ENCODE measurements at places on chromosomes 6 and 20.

DNA sequence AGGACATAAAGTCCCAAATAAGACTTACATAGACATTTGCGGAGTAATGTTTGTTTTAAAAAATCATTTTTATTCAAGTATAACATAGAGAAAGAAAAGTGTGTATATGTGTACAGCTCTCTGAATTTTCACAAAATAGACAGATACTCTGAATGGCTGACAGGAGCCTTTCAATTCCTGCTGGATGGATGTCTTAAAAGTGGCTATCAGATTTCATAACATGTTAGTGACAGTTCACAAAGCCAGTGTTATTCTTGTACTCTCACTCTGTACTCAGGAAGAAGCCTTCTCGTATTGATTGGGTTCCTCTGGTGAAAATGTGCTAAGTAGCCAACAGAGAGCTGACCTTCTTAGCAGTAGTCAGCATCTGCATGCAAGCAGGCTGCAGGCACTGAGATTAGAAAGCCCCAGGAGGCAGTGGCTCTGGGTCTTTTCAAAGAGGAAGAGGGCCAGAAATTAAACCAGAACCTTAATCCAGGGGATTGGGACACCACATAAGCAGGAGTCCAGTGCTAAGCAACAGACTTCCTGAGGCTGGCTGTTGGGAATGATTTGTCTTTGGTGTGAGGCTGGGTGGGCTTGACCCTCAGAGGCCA lies 19.7 kb downstream of the SLC17A4 start:
- DNase-seq = no peak

- DNase-seq = no peak
Observed at GRCh38 chr6:34332251-34333198, 59.9 kb downstream of the NUDT3 start.

DNA sequence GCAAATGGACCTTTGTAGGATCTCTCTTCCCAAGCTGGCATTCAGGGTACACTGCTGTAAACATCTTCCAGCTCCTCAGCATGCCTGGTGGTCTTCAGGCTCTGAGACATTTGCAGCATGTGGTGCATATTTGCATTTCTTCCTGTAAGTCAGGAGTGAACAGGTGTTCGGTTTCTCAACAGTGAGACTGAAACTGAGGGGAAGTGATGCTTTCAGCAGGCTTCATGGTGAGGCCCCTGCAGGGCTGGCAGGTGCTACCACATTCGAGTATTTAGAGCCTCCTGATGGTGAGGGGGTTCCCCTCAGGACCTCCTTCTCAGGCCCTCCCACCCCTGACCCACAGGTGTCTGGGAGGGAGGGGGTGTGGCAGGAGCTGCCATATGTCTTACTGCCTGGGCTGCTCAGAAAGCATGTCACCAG lies 15.1 kb downstream of the MYBL2 start:
- no peak for DNase-seq

- DNase-seq = no peak
Observed at GRCh38 chr6:93398723-93399122, 20.6 kb downstream of the EPHA7 start.

GRCh38 chr20:50746138-50746940 lies 15.0 kb downstream of the PARD6B start:
- DNase-seq = no peak

- DNase-seq = no peak
Observed at GRCh38 chr6:137044366-137045221, at the start of gene IL20RA. IL20RA (minus strand) TSS chr6:137044965; CDS start chr6:137044728, 237 bp downstream.

- no peak for DNase-seq
Observed at GRCh38 chr20:19691125-19691524, 66.9 kb upstream of the RIN2 start.

DNA sequence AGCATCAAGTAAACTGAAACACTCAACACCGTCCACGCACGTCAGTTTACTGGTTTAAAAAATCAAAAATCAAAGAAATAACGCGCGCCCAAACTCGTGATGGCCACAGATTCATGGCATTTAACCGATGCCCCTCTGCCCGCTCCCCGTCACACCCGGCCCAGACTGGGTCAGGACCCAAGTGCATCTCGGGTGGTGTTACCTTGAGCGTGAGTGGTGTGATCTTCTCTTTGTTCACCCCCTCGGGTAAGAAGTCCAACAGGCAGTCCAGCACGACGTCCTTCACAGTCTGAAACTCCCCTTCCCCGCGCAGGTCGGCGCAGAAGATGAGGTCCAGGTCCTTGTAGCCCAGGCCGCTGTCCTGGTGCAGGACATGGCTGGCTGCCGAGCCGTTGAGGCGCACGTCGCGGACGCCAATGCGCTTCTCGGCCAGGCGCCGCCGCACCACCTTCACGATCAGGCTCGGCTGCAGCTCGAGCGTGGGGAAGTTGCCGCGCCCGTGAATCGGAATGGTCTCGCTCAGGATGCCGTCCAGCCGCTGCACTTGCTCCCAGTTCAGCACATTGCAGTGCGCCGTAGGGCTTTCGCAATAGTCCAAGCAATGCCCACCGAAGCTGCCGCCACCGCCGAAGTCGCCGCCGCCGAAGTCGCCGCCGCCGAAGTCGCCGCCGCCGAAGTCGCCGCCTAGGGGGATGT lies 945 bp downstream of the TENT5A start:
- no peak for DNase-seq

- DNase-seq = no peak
Observed at GRCh38 chr6:155974359-155974758, 518.7 kb upstream of the NOX3 start.

- no peak for DNase-seq
Observed at GRCh38 chr6:77383026-77383425, 80.3 kb downstream of the HTR1B start.

GRCh38 chr20:20409331-20409730 lies 41.4 kb downstream of the INSM1 start:
- no peak for DNase-seq

GRCh38 chr6:81734081-81734480 lies 18.4 kb downstream of the TENT5A start:
- DNase-seq = no peak

GRCh38 chr6:118283766-118284165 lies 264.3 kb upstream of the PLN start:
- no peak for DNase-seq

DNA sequence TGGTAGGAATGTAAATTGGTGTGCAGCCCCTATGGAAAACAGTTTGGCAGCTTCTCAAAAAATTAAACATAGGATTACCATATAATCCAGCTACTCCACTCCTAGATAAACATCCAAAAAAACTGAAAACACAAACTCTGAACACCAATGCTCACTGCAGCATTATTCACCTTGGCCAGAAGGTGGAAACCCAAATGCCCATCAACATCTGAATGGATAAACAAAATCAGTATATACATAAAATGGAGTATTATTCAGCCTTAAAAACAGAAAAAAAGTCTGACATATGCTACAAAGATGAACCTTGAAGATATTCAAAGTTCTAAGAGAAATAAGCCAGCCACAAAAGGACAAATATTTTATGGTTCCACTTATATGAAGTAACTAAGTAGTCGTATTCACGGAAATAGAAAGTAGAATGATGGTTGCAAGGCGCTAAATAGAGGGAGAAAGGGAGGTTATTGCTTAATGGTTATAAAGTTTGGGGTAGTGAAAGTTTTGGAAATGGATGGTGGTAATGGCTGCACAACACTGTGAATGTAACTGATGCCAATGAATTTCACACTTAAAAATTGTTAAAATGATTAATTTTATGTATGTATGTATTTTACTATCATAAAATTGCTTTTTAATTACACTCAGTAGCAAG lies 4.0 kb downstream of the PHF10 start:
- no peak for DNase-seq

DNA sequence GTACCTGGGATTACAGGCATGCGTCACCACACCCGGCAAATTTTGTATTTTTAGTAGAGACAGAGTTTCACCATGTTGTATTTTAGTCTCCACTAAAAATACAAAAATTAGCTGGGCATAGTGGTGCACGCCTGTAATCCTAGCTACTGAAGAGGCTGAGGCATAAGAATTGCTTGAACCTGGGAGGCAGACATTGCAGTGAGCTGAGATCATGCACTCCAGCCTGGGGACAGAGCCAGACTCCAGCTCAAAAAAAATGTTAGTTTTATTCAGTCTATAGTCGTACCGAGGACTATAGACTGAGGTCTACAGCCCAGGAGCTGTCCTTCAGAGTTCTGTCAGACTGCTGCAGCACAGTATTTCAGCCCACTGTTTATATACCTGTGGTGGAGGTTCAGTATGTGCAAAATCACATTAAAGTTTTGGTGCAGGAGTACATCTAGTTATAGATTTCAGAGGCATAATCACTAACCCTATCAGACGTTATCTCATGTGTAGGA lies 3.6 kb upstream of the CASP8AP2 start:
- DNase-seq = no peak

- DNase-seq = no peak
Observed at GRCh38 chr6:112349958-112350357, 2.8 kb downstream of the RFPL4B start.

GRCh38 chr20:23753589-23753988 lies 2.9 kb upstream of the CST1 start:
- DNase-seq = no peak

DNA sequence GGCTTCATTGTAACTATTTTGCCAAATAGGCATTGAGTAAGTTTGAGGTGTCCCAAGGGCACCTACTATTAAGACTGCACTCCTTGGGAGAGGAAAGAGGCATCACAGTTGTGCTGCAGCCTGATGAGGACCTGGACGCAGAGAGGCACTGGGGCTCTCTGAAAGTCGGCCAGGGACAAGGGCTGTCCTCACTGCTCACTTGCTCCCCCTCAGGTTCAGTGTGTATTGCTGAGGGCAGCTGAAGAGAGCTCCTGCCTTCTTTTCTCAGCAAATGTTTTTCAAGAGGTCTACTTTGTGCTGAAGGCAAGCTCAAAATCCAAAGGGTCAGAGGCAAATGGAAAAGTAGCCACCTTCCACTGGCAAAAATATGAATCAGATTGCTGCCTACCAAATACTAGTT lies 331.8 kb downstream of the RIMS1 start:
- DNase-seq = no peak

DNA sequence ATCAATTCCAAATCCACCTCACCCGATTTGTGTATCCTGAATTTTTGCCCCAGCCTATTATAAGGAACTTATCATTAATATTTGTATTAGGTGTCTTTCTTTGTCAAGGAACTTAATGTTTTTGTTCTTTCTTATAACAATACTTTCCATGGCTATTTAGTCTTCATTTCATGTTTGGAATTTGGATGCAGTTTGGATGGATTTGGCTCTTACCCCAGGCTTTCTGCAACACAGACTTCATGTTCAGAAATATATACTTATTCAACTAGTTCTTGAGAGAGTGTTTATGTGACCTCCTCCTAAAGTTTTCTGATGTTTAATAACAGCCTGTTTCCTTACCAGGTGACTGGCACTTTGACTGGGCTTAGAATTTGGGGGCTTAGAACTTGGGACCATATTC lies 35.9 kb upstream of the TOX2 start:
- DNase-seq = no peak

DNA sequence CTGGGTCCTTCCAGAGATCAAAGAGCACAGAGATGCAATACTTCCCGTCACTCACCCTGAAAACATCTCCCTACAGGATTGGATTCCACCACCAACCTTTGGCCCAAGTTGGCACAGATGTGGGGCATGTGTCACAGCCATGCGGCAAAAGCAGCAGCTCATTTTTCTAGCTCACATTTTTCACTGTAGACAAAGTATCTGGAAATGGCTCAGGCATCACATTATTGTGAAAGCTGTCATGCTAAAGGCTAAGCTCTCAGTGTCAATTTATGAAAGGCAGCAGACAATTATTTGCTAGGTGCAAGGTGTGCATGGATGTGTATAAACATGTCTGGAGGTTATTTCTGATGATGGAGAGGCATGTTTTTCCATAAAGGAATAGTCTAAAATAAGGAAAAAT lies 248.8 kb upstream of the PRND start:
- no peak for DNase-seq

DNA sequence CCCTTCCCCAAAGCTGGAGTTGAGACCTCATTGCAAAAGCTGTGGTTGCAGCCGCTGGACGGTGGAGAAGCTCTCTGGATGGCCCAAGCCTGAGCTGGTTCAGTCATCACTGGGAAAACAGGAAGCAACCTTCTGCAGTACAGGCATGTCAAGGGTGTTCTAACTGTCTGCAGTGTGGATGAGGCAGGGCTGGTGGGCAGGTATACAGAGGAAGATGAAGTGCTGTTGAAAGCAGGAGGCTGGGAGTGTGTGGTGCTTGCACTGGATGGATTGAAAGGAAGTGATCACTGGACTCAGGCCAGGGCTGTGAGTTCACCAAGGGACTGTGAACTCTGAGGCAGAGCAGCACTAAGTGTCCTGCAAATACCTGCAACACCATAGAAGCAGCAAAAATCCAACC lies 89.0 kb upstream of the NOX3 start:
- no peak for DNase-seq

GRCh38 chr20:18412221-18412901 lies 54.5 kb downstream of the DZANK1 start:
- DNase-seq = no peak

DNA sequence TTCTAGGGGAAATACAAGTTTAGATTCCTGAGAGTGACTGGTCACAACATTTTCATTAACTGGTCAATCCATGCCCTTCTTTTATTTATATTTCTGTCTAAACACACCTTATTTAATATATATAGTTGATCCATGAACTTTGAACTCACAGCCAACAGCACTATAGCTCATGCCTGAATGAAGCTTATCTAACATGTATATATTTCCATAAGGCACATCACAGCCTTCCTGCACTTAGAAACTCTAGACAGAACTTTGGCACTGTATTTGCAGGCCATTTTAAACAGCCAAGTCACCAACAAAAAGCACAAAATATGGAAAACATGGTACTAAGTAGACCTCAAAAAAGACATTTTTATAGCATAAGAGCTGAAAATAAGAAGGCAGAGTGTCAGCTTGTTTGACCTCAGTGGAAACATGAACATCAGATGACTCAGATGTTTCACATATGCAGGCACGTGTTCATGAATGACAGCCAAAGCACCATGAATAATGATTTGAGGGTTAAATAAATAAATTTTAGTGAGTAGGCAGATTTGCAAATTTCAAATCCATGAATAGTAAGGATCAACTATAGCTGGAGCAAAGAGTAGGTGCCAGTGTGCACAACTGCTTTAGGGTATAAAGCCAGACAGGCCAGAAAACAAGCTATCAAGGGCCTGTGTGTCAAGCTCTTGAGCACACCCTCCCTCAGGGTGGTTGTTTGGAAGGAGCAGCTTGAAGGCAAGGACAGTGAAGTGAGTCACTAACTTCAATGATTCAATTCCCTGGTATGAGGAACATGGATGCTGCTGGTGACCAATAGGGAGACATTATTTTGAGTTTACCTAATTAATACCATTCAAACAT lies 88.9 kb upstream of the NT5E start:
- no peak for DNase-seq

DNA sequence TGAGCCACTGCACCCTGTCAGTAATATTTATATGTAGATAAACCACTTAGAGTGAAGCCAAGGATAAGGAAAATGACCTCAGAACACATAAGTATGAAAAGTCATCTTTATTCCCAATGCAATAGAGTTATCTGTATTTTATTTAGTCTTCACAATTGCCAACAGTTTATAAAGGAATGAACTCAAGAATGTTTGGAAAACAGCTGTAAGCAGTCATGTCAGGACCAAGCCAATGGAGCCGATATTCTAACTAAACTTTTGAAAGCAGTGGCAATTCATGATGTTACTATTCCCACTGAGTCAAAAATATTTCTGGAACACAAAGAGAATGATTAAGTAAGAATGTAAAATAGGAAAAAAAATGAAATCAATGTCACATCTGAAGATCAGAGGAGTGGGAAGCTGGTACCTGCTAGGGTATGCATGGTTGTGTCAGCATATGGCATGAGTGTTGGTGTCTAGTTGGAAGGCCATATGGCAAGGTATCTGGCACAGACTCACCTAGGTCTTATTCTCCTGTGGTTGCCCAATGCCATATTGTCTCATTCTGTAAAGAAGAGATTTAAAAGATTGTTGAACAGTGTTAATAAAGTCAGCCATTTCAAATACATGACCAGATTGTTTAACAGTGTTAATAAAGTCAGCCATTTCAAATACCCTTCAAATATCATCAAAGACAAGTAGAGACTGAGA lies 118.2 kb downstream of the ADAT2 start:
- DNase-seq = no peak
